ENCODE measurements at places on chromosomes 12 and 14. TPM values are rescaled to one million over a fixed set of nuclear protein-coding genes. Genes with fewer than 3 reads are reported as not detected.

Gene ADAM20
- 0.14 TPM for total RNA-seq

Gene ANKRD33
- total RNA-seq, result not detected

Gene KCNMB4
- total RNA-seq, result 0.94 TPM

Gene TSHR
- not detected for total RNA-seq

Gene HCAR3
- 0.09 TPM for total RNA-seq

Gene METTL17
- 90.0 TPM for total RNA-seq

Gene MYF5
- total RNA-seq, result not detected

Gene NUP107
- 142 TPM for total RNA-seq

Gene RAPGEF3
- total RNA-seq, result 0.83 TPM

Gene B4GALNT1
- total RNA-seq, result 1.4 TPM

Gene VRTN
- total RNA-seq, result not detected

Gene LRP1-AS
- not detected for total RNA-seq

Gene GDF11
- total RNA-seq, result 9.5 TPM

Gene GLS2
- total RNA-seq, result 8.7 TPM

Gene CEBPE
- total RNA-seq, result 0.34 TPM

Gene SMCO2
- 0.23 TPM for total RNA-seq

Gene LIN7A
- not detected for total RNA-seq

Gene TIGAR
- total RNA-seq, result 8.4 TPM

Gene LALBA
- total RNA-seq, result not detected

Gene GALNT8
- 0.76 TPM for total RNA-seq

Gene ABCB9
- total RNA-seq, result 6.3 TPM

Gene RTN1
- not detected for total RNA-seq

Gene KCNK10
- not detected for total RNA-seq

Gene GLT1D1
- 0.30 TPM for total RNA-seq

Gene ZDHHC22
- total RNA-seq, result not detected

Gene CTSG
- total RNA-seq, result 0.35 TPM

Gene GIT2
- total RNA-seq, result 58.2 TPM

Gene EDDM3A
- total RNA-seq, result not detected

Gene BRMS1L
- total RNA-seq, result 5.3 TPM

Measured in activated CD4-positive, alpha-beta T cell treated with anti-CD3 and anti-CD28 coated beads for 36 hours (primary cell).